ENCODE measurements at places on chromosomes 4 and X. TPM values are rescaled to one million over a fixed set of nuclear protein-coding genes. Genes with fewer than 3 reads are reported as not detected.

Gene RHOH
- 2.4 TPM for total RNA-seq

- DNase-seq = no peak
These were observed 72.4 kb downstream of the NRK start for GRCh38 chrX:105894721-105895120.

Gene ANXA10
- not detected for total RNA-seq

Gene CXCL11
- total RNA-seq = not detected

DNA sequence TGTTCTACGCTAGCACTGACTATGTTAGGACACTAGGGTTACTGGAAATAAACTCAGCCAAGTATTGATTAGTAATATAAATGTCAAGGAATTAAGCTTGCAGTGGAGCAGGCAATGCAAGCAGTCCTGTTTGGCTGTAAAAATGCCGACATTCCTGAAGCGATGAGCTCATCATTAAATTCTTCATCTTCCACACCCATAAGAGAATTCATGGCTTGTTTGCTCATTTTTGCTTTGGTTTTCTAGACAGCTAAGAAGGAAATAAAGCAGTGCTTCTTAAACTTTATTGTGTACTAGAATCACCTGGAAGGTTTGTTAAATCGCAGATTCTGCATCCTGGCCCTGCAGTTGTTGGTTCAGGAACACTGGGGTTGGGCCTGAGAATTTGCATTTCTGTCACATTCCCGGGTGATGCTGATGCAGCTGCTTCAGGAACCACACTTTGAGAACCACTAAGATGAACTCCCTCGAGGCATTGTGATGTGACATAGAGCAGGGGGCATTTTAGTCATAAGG is 17.8 kb downstream of the ANXA3 start:
- no peak for DNase-seq

Gene CLGN
- 3.3 TPM for total RNA-seq

DNA sequence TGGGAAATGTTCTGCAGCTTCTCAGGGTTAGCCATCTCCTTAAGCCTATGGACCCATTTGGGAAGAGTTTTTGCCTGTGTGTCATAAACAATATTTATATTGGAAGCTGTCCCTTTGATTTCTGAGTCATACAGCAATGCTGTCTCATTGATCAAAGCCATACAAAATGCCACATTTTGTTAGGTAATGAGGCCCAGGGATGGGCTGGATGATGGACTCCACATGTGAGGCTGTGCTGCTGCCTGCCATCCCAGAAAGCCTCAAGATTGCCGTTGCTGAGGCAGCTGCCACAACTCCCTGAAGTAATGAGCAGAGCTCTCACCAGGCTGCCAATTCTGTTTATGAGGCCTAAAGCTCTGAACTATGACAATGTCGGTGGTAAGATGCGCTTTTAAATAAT is 12.2 kb upstream of the GJB1 start:
- no peak for DNase-seq

- DNase-seq = no peak
These were observed 230.7 kb downstream of the DCLK2 start for GRCh38 chr4:150308824-150309472.

Gene SRD5A3
- total RNA-seq = 23.1 TPM

- no peak for DNase-seq
These were observed 20.5 kb downstream of the MND1 start for GRCh38 chr4:153365003-153365402.

Gene OTC
- total RNA-seq = 0.72 TPM

DNA sequence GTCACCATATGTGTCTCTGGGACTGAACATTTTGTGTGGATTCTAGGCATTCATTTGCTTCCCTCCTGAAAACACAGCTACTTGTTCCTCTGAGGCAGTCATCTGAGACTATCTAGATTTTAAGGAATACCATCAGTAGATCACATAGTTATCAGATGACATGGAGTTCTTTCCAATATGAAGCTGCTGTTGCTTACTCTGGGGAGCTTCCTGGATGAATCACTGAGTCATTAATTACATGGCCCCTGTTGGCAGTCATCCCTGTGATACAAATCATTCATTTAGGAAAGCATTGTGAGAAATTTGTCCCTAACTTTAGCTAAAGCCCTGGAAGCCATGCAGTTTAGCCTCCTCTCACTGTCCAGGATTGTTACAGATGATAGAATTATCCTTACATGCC is 98.2 kb upstream of the ARSJ start:
- no peak for DNase-seq

- no peak for DNase-seq
These were observed 25.8 kb downstream of the OTUD4 start for GRCh38 chr4:145154573-145154972.

Gene VCX
- total RNA-seq = 1.2 TPM

Gene NPY2R
- 2.4 TPM for total RNA-seq

Gene CXorf49
- not detected for total RNA-seq

Gene HSFX4
- total RNA-seq = not detected

- peak; percentile 7 for DNase-seq
These were observed 132.2 kb downstream of the AFAP1 start for GRCh38 chr4:7807351-7807921.

Gene HSPA4L
- 72.8 TPM for total RNA-seq

- no peak for DNase-seq
These were observed 394.8 kb downstream of the CFAP47 start for GRCh38 chrX:36314303-36314702.

DNA sequence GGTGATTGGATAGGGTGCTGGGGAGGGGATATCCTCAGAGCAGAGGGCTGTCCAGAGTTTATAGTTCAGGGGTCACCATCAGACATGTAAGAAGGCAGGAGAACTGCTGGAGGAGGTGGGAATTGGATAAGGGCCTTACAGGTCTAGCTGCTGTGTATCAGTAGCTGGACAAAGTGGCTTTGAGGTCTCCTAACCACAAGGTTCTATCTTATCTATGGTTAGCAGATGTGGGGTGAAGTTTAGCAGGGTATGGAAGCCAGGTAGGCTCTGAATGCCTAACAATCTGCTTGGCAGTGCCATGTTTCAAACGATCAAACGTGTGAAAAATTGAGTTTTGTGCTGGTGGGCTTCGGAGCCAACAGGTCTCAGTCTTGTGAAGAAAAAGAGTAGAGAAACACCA is 32.1 kb upstream of the MAGEA8 start:
- DNase-seq = no peak

DNA sequence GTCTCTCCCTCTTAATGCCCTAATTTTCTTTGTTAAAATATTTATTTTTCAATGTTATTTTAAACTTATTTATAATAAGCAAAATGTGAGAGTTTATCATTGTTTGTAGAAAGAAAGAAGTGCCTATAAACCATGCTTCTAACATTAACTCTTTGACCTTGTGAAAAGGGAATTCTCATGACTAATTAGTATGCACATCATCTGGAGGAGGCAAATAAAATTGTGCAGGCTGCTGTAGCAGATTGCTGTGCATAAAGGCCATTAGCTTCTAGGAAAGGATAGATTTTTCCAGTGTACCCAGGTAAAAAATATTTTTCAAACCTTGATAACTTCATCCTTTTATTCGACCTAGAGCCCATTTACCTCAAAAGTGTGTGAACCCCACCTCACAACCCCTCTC is 84.6 kb upstream of the GUCY1A1 start:
- no peak for DNase-seq

GRCh38 chr4:76518241-76518640 is 83.2 kb downstream of the SHROOM3 start:
- no peak for DNase-seq

DNA sequence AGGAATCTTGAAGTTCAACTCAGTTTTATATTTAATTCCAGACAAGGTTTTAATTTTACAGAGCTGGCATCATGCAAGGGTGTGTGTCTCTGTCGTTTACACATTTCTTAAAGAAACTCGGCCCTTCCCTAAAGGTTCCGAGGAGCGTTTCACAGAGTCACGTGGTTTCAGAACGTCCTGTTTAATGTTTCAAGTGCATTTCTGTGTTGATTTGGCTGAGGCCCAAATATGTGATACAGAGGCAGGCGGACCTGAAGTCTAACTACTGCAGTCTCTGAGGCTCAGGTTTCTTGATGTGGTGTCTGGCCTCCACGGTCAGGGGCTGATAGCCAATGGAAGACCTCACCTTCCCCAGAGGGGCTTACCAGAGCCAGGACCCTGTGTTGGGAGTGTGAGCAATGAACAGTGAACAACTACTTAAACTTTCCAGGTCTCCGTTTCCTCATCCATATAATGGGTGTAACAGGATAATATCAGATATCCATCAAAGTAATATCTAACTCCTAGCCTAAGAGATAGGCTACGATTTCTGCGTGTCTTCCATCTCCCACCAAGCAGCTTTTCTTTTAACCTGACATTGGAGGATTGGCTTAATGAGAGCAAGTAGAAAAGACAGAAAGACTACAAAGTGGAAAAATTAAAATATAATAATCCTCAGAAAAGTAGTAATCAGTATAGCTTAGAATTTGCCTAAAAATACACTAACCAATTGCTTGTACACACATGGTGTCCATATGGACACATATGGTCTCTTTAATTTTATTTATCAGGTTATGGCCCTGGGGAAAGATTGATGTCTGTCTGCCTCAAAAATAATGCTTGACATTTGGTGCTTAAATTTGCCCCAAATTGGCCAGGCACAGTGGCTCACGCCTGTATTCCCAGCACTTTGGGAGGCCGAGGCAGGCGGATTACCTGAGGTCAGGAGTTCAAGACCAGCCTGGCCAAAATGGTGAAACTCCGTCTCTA is 50.0 kb upstream of the TRIM2 start:
- no peak for DNase-seq

GRCh38 chr4:171727185-171727584 is 86.0 kb upstream of the GALNTL6 start:
- DNase-seq = no peak

DNA sequence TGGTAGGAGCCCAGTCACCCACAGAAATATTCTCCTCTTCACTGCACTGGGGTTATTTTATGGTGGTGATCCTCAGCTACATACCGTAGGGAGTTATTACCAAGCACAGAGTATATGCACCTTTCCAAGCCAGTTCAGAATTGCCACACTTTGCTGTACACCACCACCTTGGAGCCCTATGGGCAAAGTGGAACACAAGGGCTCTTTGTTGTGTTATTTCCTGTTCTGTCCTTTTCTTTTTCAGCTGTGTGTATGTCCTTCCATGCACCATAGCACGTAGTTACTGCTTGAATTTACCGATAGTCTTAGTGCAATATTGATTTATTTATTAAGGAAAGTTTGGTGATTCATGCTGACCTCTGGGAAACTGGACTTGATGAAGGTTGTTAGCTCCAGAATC is 8.3 kb downstream of the RNF128 start:
- no peak for DNase-seq

Gene XPNPEP2
- total RNA-seq = not detected

DNA sequence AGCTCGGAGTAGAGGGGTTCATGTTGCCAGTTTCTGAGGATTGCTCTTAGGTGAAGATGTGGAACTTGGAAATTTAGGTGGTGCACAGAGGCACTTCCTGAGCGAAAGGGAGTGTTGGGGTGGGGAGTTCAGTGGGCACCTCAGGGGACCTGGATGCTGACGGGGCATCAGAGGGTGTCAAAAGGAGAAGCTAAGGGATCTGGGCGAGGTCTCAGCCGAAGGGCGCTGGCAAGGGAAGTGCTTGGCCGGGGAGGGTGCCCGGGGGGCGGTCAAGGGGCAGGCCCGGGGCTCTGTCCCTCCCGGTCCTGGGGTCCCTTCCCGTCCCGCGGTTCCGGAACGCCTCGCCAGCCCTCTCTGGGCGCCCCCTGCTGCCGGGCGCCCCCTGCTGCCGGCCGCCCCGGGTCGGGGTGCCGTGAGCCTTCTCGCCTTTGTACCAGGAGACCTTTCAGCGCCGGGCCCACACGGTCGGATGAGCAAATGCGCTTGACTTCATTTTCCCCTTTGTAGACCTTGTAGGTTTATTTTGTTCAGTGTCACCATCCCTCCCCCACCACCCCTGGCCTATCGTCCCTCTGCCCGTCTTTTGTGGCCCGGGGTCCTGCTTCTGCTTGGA is 3.0 kb upstream of the PHOX2B start:
- no peak for DNase-seq

Gene RTL3
- total RNA-seq = not detected

DNA sequence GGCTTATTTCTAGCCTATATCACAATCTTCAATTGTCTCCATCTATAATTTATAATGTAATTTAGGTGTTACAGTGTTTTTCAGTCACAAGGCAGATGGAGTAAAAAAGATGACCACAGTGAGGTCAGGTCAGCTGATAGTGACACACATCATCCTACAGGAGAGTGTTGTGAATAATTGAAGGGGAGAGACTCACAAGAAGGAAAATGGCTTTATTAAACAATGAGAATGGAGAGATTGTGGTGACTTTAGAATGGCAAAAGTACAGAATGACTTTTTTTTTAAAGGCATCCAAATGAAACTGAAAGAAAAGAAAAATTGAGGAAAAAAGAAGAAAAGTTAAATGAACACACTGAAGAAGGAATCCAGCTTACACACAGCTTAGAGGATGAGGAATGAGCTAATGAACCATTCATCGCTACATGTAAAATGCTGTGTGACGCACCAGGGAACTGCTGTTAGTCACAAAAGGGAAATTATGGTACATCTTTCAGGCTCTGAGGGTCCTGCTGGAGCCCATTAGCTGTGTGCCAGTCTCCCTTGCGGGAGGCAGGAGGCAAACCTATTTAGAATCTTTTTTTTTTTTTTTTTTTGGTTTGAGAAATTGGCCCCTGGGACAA is 56.6 kb downstream of the SPRY1 start:
- DNase-seq = no peak

Gene MAGED4
- total RNA-seq = 62.7 TPM

GRCh38 chr4:8069102-8069752 is 89.4 kb downstream of the ABLIM2 start:
- DNase-seq = no peak

DNA sequence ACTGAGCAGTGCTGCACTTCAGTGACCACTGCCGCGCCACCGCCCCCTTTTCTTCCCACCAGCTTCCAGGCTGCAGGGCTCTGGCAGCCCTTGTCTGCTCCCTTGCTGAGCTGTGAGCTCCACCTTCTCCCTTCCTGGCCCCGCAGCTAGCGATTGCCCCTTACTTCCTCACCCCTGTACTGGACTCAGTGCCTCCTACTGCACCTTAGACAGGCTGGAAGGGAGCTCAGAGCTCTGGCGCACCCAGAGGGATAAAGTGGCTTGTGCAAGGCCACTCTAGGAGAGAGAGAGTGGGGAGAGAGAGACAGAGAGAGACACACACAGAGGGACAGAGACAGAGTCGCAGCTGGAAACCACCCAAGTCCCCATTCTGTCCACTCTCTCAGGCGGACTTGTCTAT is 6.0 kb downstream of the RASL11B start:
- DNase-seq = no peak

DNA sequence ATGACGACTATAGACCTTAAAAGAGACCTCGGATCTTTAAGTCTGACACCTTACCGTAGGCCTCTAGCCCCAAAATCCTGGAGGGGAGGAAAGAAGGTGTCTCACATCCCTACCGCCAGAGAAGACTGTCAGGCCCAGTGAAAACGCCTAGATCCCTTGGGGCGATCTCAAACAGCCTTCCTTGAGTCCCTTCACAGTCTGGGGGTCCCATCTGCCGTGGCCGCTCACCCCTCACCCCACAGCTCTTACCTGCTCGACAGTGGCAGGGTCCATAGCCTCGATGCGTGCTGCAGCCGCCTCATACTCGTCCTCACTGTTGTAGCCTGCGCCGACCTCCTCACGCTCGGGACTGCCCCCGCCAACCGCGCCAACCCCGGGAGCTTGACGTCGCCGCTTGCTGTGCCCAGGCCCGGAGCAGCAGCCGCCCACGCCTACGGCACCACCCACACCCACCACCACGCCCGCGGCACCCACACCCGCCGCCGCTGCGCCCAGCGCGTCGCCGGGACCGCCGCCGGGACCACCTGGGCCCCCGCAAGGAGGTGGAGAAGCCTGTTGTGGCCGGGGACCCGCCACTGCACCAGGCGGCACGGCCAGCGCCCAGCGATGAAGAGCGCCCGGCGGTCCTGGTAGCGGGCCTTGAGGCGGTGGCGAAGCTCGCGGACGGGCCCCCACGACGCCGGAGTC is 536 bp downstream of the OTUD5 start:
- DNase-seq = no peak

Gene FAM149A
- total RNA-seq = 26.6 TPM

GRCh38 chrX:70444326-70444945 is at the start of gene DLG3:
Gene DLG3, plus strand, starts transcription at chrX:70444835. Its CDS starts 367 bp downstream, at chrX:70445202.
- DNase-seq = peak; percentile 81

All from dorsolateral prefrontal cortex (tissue), 122 donors.